HS-5 (cell line): ENCODE measurements at places on chromosomes 1 and 21.

- DNase-seq, result no peak
Measured at GRCh38 chr1:19465123-19465522, 20.2 kb downstream of the CAPZB start.

GRCh38 chr1:228303596-228303995, 95.8 kb downstream of the OBSCN start:
- no peak for DNase-seq

DNA sequence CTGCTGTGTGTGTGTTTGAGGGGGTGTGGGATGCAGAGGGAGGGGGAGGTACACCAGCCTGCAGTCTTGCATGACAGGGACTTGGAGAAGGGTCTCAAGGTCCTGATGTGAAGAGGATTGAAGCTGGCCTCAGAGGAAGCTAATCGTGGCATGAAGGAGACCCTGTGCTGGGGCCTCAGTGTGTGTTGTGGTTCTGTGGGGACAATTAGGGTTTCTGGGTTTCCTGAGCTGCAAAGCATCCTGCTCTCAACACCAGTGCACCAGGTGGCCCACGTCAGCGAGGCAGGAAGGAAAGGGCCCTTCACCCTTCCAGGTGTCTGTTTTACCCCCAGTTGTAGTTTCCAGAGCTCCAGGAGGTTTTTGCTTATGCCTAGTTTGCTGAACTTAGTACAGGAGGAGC, 52.8 kb downstream of the TENT5C start:
- no peak for DNase-seq

DNA sequence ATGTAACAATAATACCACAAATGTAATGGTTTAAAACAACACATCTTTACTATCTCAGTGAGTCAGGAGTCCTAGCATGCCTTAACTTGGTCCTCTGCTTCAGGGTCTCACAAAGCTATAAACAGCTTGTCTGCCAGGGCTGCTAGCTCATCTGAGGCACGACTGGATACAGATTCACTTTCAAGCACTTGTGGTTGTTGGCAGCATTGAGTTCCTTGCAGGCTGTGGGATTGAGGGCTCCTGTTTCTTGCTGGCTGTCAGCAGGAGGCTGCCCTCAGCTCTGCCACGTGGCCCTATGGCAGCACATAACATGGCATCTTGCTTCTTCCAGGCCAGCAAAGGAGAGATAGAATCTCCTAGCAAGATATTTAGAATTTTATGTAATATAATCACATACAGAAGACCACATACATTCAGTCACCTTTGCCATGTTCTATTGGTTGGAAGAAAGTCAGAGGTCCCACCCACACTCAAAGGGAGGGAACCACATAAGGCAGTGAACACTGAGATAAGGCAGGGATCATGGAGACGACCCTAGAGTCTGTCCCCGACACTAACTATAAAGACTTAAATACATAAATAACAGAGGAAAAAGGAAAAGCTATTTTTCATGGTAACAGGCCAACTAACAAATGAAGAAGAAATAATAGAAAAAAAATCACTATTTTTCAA, 18.9 kb upstream of the IPP start:
- no peak for DNase-seq

GRCh38 chr21:42111811-42112210, 40.7 kb downstream of the UMODL1 start:
- DNase-seq, result no peak

DNA sequence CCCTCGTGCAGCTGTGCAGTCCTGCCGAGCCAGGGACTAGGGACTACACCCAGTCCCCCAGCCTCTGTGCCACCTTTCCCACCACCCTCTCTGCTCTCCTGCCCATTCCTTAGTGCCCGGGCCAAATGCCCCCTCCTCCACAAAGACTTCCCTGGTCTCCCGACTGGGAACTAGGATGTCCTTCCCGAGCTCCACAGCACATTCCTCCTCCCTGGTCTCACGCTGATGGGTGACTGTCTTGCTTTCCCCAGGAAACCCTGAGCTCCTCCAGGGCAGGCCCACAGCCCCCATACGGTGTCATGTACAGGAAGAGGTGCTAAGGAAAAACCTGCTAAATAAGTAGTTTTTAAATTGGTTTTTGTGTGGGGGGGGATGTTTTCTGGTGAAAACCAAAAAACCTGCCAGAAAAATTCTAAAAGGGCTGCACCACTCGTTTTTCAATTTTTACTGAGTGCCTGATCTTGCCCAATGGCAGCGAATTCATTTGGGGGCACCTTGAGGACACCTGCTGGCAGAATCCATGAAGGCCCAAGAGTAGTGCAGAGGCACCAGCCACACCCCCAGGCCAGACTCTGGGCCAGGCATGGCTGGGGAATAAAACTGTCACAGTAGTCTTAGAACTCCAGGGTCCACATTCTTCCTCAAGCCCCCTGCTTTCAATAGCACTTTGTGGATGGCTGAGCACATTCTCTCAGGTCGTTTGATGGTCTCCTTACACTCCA, 50.4 kb downstream of the GLIS1 start:
- no peak for DNase-seq

GRCh38 chr1:30704765-30705509, 18.4 kb downstream of the MATN1 start:
- DNase-seq, result no peak
